ENCODE measurements at places on chromosomes 3 and 15.

DNA sequence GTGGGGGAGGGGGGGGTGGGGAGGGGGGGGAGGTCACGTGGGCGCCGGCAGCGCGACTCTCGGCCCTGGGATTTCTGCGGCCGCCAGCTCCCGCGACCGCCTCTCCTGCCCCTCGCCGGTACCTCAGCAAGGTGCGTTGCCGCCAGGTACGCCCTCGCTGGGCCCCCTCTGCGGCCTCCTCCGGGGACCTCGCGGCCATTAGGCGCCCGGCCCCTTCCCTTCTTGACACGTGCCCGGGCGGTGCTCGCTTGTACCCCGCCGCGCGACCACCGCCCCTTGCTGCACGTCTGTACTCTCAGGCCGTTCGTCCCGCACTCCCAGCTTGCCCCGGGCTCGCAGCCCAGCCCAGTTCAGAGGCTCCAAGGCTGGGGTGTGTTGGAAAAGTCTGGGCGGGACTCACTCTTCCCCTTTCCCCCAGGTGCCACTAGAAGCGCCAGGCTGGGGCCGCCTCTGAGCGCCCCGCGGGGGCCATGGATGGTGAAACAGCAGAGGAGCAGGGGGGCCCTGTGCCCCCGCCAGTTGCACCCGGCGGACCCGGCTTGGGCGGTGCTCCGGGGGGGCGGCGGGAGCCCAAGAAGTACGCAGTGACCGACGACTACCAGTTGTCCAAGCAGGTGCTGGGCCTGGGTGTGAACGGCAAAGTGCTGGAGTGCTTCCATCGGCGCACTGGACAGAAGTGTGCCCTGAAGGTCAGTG, at the start of gene MAPKAPK3:
TSS of gene MAPKAPK3 (plus strand) at position 56 of the 696 bp plus-strand sequence. CDS start at position 471, 415 bp downstream.
- peak; percentile 49 for DNase-seq

GRCh38 chr3:179973931-179974361, 62.8 kb downstream of the PEX5L start:
- DNase-seq: no peak

DNA sequence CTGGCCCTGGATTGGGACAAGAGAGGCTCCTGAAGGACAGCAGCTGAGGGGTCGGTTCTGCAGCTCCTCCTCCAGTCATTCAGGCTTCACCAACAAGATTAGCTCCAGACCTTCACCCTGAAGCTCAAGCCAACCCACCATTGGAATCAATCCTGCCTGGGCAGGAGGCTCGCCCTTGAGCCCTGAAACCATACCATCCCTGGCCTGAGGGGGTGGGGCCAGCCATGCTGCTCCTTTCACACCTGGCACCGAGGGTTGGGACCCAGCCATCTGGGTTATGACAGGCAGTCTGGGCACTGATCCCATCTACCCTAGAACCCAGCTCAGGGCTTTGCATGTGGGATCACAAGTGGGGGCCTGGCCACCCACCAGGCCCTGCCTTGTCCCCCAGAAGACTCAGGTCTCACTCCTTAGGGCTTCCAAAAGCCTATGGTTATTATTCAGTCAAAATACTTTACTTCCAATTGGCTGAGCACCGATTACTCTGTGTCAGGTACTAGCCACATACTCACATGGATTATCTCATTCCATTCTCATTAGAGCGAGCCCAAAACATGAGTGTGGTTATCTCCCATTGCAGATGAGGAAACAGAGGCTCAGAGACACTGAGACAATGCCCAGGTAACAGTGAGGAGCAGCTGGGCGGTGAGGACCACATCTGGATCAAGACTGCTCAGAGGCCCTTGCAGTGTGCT, 3.1 kb downstream of the ABHD14B start:
- no peak for DNase-seq

- no peak for DNase-seq
Measured at GRCh38 chr15:66402761-66403284, 16.1 kb downstream of the MAP2K1 start.
